ENCODE measurements at places on chromosomes 2 and 18.

GRCh38 chr2:231177156-231178025, 21.0 kb upstream of the ARMC9 start:
- DNase-seq = no peak

GRCh38 chr2:43559391-43560230, 36.2 kb downstream of the THADA start:
- DNase-seq = no peak

DNA sequence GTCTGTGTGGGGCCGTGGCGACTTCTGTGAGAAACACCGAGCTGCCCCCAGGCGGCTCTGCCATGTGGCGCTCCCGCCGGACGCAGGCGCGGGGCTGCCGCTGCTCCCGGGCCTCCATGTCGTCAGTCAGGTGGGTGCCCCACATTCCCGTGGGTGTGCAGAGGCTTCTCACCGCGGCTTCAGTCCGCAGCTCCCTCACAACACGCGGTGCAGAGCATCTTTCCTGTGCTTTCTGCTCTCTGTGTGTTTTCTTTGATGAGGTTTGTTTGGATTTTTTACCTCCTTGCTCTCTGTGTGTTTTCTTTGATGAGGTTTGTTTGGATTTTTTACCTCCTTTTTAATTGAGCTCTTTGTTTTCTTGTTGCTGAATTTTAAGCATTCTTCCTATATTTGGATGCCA, 13.0 kb downstream of the AQP12A start:
- DNase-seq = no peak

GRCh38 chr2:107235491-107236254, 349.7 kb upstream of the ST6GAL2 start:
- DNase-seq = no peak

DNA sequence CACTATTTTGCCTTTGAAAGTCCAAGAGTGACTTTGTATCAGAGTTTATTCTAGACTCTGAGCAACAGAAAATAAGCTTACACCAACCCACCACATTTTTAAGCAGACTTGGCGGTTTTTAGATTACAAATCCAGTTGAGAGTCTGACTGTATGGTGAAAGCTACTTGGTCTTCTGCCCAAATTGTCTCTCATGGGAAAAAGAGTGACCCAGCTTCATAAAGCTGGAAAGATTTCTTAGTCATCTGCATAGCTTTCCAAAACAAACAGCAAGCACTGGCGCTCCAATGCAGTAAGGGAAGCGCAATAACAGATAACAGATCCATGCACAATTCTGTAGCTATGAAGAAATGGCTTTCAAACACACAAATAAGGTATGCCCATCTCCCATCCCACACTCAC, 7.1 kb downstream of the DSG1 start:
- DNase-seq = no peak

GRCh38 chr2:47024046-47024445, 108.4 kb upstream of the MCFD2 start:
- no peak for DNase-seq

DNA sequence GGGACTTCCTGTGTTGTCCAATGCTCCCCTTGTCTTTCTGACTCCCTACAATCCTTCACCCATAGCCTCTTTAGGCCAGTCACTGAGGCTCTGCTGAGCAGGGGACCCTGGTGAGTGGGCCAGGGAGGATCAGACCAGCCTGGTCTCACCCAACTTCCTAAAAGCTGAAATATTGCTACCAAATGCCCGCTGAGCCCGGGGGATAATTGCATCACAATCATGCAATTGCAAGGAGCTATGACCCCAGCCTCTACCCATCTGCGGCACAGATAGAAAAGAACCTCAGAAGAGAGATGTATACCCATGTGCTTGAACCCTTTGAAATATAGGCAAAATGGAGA, 3.7 kb upstream of the SP100 start:
- no peak for DNase-seq
